Upper lobe of left lung (tissue), 6 donors: ENCODE measurements at places on chromosomes 16 and 17. TPM values are rescaled to one million over a fixed set of nuclear protein-coding genes. Genes with fewer than 3 reads are reported as not detected.
A peak's percentile ranks its signal among the peaks of the same experiment; 100 is the strongest.

The VTN gene
- 1.0 TPM for total RNA-seq

The KRT14 gene
- not detected for total RNA-seq

The ASGR2 gene
- 0.98 TPM for total RNA-seq

The COG8 gene
- total RNA-seq, result 35.4 TPM

DNA sequence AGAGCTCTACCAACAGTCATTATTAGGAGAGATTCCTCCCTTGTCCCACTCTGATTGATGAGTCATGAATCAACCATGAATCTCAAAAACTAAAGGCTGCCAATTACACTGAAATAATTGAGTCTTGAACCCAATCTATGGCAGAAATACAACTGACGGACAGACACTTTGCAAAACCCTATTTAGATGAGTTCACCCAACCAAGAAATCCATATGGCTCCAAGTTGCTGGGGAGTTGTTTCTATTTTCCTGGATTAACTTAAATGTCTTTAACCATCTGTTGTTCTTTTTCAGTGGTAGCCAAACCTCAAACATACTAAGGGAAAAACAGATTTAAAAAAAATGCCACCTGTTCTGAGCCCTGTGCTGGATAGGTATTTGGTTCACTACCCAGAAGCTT, 151.0 kb downstream of the SHISA9 start:
- H3K27me3 ChIP-seq, result no peaks in the 10 kb centered on the region
- H3K4me3 ChIP-seq, result no peak overlapping the region
- H3K4me1 ChIP-seq, result no peaks in the 10 kb centered on the region
- H3K36me3 ChIP-seq, result no peaks in the 10 kb centered on the region

DNA sequence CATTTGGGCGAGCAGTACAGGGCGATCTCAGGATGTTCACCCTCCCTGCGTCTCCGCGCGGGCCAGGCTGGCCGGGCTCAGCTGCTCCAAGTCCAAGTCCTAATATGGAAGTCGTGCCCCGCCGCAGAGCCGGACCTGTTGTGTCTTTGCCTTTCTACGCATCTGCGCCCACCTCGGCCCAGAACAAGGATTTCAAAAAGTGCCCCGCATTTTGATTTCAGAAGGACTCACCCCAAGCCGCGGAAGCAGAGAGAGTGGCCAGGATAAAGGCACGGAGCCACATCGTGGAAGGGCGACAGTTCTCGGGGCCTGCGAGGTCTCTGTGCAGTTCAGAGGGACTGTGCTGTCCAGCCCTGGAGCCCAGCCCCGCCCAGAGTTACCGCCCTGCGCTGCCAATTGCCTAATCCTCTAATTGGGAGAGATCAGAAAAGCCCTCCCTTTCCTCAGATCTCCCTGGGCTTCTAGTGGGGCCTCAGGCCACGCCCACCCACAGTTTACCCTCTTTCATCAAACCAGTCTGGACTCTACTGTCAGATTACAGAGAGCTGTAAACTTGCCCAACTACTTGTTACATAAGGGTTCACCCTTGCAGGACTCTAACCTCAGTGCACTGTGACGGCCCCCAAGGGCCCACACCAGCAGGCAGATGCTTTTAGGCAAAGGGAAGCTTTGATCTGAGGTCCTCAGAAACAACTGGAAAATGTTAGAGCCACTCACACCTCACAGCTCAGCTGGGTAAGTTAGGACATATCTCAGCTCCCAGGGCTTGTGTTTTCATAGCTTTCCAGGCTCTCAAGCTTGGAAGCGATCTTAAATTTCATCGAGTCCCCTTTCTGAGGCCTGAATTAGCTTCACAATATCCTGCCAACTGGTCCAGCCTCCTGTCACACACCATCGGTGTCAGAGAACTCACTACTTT, at the start of gene CES1:
CES1 (minus strand) TSS at position 324 of the 919 bp plus-strand sequence; CDS start at position 283, 41 bp downstream.
- peak; percentile 83 for DNase-seq
- peaks cover 13% of the 10 kb centered on the region for H3K4me1 ChIP-seq
- H3K4me3 ChIP-seq, result no peak within 1 kb of the TSS
- peak within 1 kb of the TSS; percentile 52 for H3K27ac ChIP-seq
- no peaks in the 10 kb centered on the region for H3K36me3 ChIP-seq
- no peaks in the 10 kb centered on the region for H3K27me3 ChIP-seq

DNA sequence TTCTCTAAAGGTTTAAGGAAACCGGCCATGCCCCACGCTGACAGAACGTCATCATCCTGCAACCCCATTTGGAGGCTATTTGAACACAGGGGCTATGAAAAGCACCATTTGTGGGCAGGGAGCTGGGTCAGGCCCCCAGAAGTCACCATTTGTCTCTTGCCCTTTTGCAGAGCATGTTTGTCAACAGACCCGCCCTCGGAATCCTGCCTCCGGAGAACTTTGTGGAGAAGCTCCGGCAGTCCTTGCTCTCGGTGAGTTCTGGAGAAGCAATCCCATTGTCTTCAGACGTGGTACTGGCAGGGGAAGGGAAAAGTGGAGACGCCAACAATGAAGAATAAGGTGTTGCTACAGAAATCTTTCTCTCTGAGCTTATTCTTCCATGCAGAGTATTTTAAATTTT, 33.5 kb downstream of the TMEM186 start:
- no peaks in the 10 kb centered on the region for H3K4me1 ChIP-seq
- peaks cover 5% of the 10 kb centered on the region for H3K36me3 ChIP-seq
- H3K27ac ChIP-seq, result no peak overlapping the region
- no peaks in the 10 kb centered on the region for H3K27me3 ChIP-seq

DNA sequence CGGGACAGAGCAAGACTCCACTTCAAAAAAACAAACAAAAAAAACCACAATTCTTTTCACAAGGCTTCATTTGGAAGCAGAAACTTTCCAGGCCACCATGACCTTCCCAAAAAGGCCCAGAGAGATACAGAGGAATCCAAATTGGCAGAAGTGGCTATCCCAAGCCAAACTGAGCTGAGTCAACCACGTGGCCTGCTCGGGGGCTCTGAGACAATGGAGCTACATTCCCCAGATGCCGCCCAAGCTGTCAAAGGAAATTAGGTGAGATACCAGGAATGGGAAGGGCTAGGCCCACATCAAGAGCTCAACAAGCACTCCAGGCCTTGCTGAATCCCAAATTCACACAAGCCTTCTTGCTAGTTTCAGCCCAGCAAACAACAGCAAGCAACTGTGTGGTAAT, 5.7 kb upstream of the EXOSC6 start:
- no peak overlapping the region for H3K4me3 ChIP-seq
- DNase-seq, result no peak
- no peaks in the 10 kb centered on the region for H3K27me3 ChIP-seq
- H3K4me1 ChIP-seq, result no peaks in the 10 kb centered on the region
- H3K27ac ChIP-seq, result no peak overlapping the region
